ENCODE measurements at places on chromosomes 6 and 20. TPM values are rescaled to one million over a fixed set of nuclear protein-coding genes. Genes with fewer than 3 reads are reported as not detected.

The MTFR2 gene
- 0.16 TPM for total RNA-seq

The SLC22A2 gene
- not detected for total RNA-seq

The DUSP15 gene
- total RNA-seq, result 0.64 TPM

The FITM2 gene
- 10.8 TPM for total RNA-seq

DNA sequence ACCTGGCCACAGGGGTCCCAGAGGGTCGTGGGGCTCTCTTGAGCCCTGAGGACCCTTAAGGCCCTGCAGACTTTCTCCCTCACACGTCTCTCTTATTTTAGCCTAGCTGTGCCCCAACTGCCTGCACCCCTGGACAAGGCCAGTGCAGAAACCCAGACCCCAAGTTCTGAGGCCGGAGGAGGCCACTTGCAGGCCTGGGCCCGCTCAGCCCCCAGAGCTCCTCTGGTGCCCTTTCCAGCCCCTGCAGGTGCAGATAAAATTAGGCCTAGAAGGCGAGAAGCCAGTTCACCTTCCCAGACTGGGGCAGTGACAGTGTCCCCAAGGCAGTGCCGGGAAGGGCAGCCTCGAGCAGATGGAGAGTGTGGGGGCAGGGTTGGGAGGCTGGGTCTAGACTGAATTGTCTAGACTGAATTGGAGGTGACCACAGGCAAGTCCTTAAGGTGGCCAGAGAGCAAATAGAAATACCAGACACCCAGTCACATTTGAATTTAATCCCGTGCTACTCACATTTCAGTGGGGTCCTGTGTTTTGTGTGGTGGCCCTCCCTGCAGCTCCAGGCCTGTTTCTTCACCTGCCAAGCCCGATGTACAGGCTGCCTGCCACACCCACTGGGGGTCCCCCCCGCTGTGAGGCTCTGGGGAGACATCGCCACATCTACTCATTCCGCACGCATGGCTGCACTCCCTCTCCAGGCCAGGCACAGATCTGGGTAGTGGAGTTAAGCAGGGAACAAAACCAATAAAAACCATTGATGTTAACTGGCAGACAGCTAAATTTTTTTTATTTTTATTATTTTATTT, 8.6 kb upstream of the IP6K3 start:
- DNase-seq, result no peak

- no peak for DNase-seq
These were observed 91.4 kb upstream of the BTBD3 start for GRCh38 chr20:11826334-11826733.

- no peak for DNase-seq
These were observed 127.9 kb downstream of the QRSL1 start for GRCh38 chr6:106757267-106757666.

DNA sequence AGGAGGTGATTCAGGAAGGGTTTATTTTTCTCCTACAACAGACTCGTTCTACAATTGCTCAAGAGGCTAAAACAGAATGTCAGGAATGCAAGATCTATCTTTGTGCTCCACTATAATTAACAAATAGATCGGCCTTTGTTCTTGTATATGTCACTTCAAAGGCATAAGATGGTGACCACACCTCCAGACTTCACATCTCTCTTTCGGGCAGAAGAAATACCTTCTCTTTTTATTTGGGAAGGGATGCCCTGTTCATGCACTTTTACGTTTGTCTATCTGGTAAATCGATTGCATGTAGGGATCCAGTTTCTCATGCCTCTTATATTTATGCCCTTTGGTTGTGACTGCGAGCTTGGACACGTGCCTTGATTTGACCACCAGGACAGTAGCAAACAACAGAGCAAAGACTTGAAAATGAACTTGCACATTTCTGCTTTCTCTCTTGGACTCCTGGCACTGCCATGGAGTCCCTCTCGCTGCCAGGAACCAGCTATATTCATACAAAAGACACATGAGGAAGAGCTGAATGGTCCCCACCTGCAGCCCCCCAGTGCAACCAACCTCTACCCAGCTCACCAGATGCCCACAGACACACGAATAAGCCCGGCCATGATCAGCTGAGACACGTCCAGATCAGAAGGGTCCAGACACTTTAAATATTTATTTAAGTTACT, 219.8 kb upstream of the STXBP5 start:
- no peak for DNase-seq

- DNase-seq, result no peak
These were observed 120.1 kb upstream of the CCDC28A start for GRCh38 chr6:138653435-138653834.

DNA sequence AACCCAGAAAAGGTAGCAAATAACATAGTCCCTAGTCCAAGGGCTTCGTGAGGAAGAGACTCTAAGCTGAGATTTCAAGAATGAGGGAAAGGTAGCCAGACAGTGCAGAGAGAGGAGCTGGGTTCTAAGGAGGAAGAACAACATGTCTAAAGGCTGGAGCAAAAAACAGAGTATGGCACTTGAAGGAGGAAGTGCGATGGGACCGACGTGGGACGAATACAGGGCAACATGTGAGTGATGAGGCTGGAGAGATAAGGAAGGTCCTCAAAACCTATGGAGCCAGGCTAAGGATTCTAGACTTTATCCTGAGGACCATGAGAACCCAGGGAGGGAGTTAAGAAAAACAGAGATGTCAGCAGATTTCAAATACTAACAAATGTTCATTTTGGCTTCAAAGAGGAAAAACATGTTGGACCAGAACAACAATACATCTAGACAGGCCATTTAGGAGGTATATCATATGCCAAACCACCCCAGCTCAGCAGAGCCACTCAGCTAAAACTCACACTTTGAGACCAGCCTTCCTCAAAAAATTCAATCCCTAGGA, 17.5 kb downstream of the ATXN1 start:
- no peak for DNase-seq

- DNase-seq, result no peak
These were observed 82.0 kb upstream of the B3GAT2 start for GRCh38 chr6:71038711-71039344.

Measured in myocyte (in vitro differentiated cells).